ENCODE measurements at places on chromosomes 4 and X.

DNA sequence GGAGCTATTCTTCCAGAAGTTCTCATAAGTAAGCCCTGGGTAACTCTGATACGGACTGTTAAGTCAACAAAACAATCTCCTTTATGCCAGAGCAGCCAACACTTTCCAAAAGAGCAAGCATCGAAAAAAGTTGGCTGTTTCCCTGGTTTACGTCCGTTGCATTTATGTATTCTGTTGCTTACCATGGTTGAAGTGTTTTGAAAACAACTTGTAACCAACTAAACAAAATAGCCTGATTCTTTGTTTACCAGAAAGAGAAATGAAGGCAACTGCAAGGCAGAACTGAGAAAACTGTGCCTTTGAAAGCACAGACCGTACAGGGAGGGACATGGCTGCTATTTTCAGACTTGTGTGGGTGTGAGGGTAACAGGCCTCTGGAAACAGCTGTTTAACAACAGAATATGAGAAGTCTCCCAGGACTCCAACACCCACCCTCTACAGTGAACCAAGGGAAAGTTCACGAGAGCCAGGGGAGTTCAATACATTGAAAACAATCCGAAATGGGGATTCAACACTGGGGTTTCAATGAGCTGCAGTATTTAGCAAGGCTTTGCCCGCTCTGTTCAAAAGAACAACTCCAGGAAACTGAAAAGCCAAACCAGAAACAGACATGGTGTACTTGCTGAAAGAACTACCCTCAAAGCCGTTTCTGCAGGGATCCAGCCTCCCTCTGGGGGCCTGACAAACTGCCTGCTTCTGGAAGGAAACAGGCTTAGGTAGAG lies 95.8 kb upstream of the EGFL6 start:
- DNase-seq, result peak; percentile 32

DNA sequence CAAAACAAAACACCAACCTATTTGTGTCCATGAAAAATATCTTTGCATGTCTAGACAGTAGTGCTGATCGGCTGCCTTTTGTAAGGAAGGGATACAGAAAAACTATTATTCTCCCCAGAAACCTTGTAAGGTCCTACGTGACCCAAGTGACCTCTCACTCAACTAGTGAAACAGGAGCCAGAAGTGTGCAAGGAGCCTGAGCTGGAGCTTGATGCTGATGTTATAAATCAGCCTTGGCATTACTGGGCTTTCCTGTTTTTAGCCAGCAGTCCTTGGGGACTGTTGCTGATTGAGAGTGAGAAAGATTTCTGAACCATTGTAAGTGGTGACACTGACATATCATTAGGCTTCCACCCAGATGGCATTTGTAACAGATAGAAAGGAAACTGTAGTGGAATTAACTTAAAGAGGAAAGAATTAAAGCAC lies 100.8 kb upstream of the LIMCH1 start:
- no peak for DNase-seq

GRCh38 chr4:8590546-8590880 lies 2.1 kb upstream of the CPZ start:
- no peak for DNase-seq

- DNase-seq, result no peak
These were observed 60.2 kb upstream of the CBR4 start for GRCh38 chr4:169070071-169070894.

GRCh38 chr4:102022343-102022742 lies 231.8 kb downstream of the BANK1 start:
- no peak for DNase-seq

- no peak for DNase-seq
These were observed 35.2 kb upstream of the SCD5 start for GRCh38 chr4:82833696-82834313.

- DNase-seq, result no peak
These were observed 57.1 kb downstream of the COMMD8 start for GRCh38 chr4:47406408-47406807.

GRCh38 chrX:102339312-102340298 lies 92.6 kb downstream of the NXF2 start:
- no peak for DNase-seq

DNA sequence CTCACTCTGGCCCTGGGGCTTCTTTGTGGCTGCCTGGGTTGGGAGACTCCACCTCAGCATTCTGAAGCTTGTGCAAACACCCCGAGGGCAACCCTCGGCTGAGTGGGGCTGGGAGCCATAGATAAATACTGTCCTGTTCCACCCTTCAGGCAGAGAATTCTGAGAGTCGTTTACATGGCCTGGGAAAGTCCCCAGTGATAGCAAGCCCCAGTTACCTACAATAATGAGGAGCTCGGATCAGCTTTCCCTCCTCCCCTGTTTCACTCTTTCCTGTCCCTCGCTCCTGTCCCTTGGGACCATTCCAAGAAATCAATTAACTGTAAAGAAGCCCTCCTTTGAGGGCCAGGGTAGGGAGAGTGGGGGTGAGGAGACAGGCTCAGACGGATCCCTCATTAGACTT lies 31.6 kb upstream of the DDX3X start:
- DNase-seq, result peak; percentile 16

DNA sequence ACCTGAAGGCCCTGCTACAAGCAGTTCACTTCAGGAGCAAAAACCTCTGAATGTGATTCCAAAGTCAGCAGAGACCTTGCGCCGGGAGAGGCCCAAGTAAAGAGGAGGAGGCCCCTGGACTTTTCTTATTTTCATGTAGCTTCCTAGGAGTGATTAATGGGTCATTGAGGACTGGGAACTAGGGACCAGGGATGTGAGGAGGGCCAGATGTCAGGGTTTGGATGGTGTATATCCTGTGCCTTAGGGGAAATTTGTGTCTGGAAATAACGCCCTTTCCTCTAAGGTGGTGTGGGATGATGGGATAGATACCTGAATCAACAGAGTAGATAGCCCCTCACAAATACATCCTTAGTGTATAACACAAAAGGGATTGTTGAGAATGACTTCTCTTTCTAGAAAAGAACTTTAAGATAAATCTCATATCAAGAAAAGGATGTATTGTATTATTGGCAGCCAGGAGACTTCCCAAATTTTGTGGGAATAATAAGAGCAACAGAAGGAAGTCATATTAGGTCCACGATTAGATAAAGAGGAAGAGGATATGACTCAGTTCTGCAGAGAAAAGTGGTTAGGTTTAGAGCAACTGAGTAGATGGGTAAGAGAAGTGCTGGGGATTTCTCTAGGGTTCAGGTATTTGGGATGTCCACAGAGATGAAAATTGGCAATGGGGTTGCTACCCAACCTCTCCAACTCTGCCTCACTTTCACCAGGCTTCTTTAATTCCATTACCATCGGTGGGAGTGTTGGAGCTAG lies 1.1 kb downstream of the ITGB1BP2 start:
- no peak for DNase-seq

- no peak for DNase-seq
These were observed at the start of gene INPP4B for GRCh38 chr4:142846108-142846728. Gene INPP4B, minus strand, starts transcription at chr4:142846301.

DNA sequence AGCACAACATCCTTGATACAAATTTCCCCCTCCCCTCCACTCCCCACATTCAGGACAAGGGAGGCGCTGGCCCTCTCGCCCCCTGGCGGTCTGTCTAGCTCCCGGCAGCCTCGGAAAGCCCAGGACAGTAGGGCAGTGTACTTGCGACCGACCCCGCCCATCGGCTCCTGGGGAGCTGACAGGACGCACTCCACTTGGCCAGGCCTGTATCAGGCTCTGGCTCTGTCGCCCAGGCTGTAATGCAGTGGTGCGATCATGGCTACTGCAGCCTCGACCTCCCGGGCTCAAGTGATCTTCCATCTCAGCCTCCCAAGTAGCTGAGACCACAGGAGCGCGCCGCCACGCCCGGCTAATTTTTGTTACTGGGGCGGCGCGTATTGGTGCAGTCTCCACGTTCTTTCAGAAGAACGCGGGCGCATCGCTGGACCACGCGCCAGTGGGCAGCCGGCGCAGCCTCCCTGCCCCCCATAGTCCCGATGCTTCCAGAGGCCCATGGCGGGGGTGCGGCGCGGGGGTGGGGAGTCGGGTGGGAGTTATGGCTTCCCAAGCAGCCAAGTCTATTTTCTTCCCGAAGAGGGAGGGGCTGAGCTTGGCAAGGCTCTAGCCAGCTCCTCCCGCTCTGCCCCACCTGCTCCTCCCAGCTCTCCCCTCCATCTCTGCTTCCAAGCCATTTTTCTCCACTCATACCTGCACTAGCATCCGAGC lies 7.8 kb upstream of the AKAP14 start:
- peak; percentile 63 for DNase-seq

DNA sequence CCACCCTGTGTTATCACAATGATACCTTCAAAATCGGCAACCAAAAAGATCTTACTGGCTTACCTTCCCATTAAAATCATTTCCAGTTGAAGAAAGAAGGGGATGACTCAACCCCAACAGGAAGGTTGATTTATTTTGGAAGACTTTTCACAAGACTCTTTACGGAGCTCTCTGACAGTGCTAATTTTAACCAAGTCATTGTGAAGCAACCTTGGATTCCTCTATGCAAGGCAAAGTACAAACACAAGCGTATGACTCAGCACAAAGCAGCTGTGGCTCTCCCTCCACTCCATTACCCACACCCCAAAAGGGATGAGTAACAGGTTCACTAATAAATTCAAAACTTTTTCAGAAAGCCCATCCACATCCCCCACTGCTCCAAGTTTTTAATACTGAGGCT lies 213.8 kb upstream of the FGF13 start:
- no peak for DNase-seq

Measured in GM20000 (cell line).